ENCODE measurements at places on chromosomes 7 and 10.
A peak's percentile ranks its signal among the peaks of the same experiment; 100 is the strongest.

DNA sequence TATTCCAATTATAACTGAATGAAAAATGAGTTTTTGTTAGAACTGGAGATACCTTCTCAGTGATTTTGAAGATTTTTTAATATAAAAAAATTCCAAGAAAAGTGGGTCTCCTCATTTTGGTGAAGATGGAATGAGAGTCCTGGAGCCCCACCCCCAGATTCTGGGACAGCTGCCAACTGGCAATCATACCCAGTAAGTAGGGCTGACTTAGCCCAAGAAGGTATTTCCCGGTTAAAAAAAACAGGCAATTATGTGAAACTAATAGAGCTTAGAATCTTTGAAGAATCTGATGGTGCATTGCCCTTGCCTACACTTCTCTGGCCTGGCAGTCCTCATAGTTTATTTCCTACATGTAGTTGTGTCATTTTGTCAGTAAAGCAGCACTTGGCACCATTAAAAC lies 52.8 kb upstream of the VWDE start:
- DNase-seq = no peak

DNA sequence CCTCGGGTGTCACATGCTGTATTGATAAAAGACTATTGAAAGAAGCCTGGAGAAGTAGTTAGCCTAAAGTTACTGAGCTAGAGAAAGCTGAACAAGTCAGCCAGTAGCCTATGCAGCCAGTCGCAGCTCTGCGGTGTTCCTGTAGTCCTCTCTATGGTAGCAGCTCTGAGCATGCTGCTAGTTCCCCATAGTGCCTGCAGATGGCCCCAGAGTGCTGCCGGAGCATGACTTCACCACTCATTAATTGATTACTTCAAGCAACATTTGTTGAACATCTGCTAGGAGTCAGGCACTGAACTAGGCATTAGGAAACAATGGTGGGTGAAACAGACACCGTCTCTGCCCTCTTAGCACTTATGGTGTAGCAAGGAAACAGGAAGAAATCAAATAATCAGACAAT lies 422.7 kb downstream of the SORCS3 start:
- DNase-seq = peak; percentile 29

- no peak for DNase-seq
These were observed 3.0 kb downstream of the KMT2E start for GRCh38 chr7:105016709-105017656.

- DNase-seq = no peak
These were observed 170.0 kb upstream of the MKLN1 start for GRCh38 chr7:131157530-131158243.

DNA sequence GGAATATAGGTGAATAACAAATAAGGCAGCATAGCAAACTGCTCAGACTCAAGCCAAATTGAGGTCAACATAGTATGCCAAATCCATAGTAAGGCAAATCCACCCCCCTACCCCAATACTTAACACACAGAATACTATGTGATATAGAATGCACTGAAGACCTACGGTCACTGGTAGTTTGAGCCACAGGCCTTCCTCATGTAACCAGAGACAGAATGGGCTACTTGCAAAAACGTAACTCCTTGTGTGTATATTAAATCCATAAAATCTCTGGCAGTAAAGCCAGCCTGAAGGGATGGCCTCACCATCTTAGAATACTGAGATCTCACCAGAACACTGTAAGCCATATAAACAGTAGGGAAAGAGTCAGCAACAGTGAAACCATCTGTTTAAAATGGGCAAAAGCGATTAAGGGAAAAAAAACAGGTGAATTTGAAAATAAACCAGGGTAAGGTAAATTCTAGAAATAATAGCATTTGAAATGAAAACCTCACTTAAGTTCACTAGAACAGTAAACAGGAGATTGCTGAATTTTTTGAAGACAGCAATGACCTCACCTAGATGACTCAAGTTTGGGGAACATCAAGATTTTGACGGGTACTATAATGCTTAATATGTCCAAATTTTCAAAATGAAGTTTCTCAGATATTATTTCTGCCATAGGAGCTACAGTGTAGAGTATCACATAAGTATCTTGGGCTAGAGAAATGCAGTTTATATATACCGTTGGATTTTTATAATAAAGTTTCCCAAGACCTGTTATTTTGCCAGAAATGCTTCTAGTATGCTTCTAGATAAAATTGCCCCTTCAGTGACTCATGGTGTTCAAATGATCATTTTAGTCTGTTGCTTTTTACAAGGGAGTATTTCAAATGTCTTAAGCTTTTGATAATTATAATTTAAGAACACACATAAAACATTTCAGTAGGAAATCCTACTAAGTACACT lies 13.9 kb downstream of the HNRNPA2B1 start:
- no peak for DNase-seq

- no peak for DNase-seq
These were observed 37.0 kb downstream of the GPR22 start for GRCh38 chr7:107506674-107507339.

DNA sequence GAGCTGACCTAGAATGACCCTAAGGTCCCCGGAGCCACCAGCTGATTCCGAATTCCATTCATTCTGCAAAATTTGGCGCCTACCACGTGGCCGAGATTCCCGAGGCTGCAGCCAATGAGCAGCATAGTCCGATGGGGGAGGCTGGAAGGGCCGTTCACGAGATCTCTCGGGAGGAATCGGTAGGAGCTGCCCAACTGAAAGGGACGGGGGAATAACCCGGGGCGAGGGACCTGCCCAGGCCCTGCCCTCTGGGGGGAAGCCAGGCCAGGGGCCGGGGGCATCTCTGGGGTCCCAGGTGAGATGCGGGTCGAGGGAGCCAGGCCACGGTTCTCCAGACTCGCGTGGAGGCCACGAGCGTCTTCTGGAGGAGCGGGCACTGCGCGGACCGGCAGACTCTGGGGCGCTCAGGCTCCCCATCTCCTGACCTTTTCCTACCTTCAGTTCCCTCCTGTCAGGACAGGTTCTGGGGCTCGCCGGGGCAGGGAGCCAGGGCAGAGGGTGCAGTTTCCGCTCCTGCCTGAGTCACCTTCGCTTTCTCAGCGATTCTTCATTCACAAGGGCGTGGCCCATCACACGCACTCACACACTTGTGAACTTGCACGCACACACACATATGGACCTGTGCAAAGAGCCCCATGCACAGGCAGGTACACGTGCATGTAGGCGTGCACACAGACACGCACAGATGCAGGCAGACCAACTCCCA lies 173.4 kb downstream of the RNF216 start:
- DNase-seq = no peak

DNA sequence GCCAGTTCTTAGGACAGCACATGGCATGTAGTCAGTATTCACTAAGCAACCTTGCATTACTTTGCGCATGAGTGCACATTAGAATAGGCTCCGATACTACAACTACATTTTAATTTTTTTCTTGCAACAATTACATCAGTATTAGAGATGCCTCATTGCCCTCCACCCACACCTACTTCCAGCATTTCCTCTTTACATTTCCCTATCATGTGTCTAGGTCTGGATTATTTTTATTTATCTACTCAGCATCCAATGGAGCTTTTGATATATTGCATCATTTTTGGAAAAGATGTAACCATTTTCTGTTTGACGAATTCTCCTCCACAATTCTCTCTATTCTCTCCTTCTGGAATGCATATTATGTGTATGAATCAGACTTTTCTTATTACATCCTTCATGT lies 258.2 kb upstream of the GLI3 start:
- no peak for DNase-seq

- no peak for DNase-seq
These were observed 71.9 kb downstream of the WAC start for GRCh38 chr10:28604567-28605536.
